H1 (cell line): ENCODE measurements at places on chromosomes 7 and 10. TPM values are rescaled to one million over a fixed set of nuclear protein-coding genes. Genes with fewer than 3 reads are reported as not detected.

GRCh38 chr7:158237672-158238335 is 349.8 kb downstream of the PTPRN2 start:
- no peaks in the 10 kb centered on the region for H3K36me3 ChIP-seq
- no peaks in the 10 kb centered on the region for H3K4me1 ChIP-seq
- no peak for DNase-seq
- H3K27me3 ChIP-seq: no peaks in the 10 kb centered on the region
- no peak overlapping the region for H3K27ac ChIP-seq
- no peak overlapping the region for H3K4me3 ChIP-seq

- H3K36me3 ChIP-seq: no peaks in the 10 kb centered on the region
- H3K4me1 ChIP-seq: no peaks in the 10 kb centered on the region
- H3K4me3 ChIP-seq: no peak overlapping the region
- no peaks in the 10 kb centered on the region for H3K27me3 ChIP-seq
- DNase-seq: no peak
Measured at GRCh38 chr10:47290338-47290737, 9.7 kb upstream of the GDF10 start.

Gene ZNF25
- polyA plus RNA-seq: 0.09 and 0.17 TPM in 2 replicates

Gene MACC1
- 1.2 and 2.0 TPM in 2 replicates for polyA plus RNA-seq
